DMS79 (cell line): ENCODE measurements at places on chromosomes 4 and X.

DNA sequence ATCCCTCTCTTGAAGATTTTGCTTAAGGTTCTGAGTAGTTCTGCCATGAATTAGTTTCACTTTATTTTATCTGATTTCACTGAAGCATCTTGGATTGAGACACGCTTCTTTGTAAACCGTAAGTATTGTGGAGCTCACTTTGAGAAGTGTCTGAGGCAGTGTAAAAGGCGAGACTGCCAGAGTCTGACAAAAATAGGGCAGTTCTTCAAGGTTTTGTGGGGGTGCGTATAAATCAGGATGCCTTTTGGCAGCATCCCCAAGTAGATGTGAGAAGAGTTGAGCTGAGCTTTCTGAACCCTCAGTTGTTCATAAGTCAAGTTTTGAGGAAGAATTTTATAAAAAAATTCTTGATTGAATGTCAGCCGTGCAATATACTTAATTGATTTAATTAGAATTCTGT is 76.3 kb downstream of the RBPJ start:
- no peak for DNase-seq

DNA sequence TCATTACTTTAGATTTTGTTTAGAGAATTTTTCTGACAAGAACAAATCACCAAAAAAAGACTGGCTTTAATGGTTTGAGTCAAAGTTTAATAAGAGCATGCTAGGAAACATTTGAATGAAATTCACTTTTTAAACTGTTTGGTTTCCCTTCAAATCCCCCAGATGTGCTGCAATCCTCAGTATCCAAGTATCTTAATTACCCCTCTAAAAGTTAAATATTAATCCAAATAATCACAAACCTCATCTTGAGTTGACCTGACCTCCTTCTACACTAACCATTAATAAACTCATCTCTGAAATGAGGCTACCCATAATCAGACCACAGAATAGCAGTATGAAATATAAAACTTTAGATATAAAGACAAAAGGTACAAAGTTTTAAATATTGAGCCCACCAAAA is 10.1 kb downstream of the DHX15 start:
- no peak for DNase-seq

- no peak for DNase-seq
Observed at GRCh38 chrX:9966775-9967408, at the start of gene CLDN34. TSS of gene CLDN34 (plus strand) at chrX:9967358. CDS start at chrX:9967358, 0 bp downstream.

DNA sequence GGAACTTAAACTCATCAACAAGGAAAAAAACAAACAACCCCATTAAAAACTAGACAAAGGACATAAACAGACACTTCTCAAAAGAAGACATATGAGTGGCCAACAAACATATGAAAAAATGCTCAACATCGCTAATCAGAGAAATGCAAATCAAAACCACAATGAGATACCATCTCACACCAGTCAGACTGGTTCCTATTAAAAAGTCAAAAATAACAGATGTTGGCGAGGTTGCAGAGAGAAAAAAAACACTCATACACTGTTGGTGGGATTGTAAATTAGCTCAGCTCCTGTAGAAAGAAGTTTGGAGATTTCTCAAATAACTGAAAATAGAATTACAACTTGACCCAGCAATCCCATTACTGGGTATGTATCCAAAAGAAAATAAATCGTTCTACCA is 28.7 kb downstream of the APLN start:
- DNase-seq: no peak

GRCh38 chrX:8304668-8305067 is 133.6 kb upstream of the VCX2 start:
- no peak for DNase-seq

DNA sequence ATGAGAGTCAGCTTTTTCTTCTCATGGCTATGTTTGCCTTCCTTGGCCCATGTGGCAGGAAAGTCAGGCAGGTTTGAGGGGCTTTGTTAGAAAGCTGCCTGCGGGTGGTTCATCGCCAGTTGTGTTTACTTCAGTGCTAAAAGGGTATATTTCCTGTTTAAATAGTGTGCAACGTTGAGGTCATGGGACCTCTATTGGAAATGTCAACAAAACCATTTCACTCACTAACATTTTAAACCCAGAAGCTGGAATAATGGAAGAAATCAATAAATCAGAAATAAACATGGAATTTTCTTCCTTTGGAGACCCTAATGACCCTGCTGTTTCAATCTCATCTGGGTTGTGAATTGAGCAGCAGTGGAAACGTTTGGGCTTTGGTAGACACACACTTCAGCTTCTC is 185.8 kb downstream of the ANKRD50 start:
- DNase-seq: no peak

DNA sequence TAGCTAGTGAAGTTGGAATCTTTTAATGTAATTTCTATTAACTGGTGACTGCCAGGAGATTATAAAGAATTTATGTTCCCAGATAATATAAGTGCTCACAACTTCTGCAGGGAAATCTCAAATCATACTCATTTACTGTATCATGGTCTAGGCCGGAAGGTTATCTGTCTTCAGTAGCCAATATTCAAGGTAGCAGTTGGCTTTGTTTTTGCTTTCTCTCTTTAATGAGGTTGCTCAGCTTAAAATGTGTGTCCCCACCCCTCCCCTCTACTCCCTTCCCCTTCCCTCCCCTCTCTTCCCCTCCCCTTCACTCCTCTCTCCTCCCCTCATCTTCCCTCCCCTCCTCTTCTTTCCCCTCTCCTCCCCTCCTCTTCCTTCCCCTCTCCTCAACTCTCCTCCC is 117.6 kb downstream of the HPGD start:
- no peak for DNase-seq

DNA sequence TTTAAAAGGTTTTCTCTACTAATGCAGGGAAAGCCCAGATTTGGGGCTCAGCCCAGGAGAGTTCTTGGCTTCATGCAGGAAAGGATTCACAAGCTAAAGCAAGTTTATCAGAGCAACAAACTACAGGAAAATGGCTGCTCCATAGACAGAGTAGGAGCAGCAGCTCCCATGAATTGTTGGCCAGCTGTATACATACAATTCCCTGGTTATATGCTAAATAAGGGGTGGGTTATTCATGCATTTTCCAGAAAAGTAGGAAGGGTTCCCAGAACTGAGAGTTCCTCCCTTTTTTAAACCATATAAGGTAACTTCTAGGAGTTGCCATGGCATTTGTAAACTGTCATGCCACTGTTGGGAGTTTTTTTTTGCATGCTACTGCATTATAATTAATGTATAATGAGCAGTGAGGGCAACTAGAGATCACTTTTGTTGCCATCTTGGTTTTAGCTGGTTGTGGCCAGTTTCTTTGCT is 2.6 kb downstream of the C4orf33 start:
- no peak for DNase-seq

GRCh38 chr4:164081801-164082200 is 587.3 kb downstream of the TMA16 start:
- DNase-seq: no peak

DNA sequence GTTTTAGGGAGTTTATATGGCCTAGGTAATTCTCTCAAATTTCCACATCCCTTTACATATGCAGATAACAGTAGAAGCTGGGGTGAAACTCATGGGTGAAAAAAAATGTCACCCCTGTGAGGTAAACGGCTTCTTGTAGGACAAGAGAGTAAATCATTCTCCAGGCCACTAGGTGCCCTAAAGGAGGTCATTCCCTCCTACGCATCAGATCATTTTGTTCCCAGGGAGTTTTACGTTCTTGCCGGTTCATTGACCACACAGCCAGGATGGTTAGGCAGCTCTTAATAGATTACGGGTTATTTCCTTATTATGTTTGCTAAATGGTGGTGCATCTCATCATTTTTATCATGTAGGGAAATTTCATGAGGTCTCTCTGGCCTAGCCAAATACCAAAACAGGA is 225.8 kb upstream of the NOCT start:
- DNase-seq: no peak

GRCh38 chrX:155052738-155053498 is 18.0 kb downstream of the CMC4 start:
- no peak for DNase-seq

- no peak for DNase-seq
Observed at GRCh38 chr4:168540503-168541265, 43.8 kb downstream of the PALLD start.

- DNase-seq: no peak
Observed at GRCh38 chr4:39613093-39613656, 25.5 kb downstream of the SMIM14 start.

GRCh38 chrX:115378471-115378870 is 89.0 kb downstream of the LUZP4 start:
- DNase-seq: no peak

DNA sequence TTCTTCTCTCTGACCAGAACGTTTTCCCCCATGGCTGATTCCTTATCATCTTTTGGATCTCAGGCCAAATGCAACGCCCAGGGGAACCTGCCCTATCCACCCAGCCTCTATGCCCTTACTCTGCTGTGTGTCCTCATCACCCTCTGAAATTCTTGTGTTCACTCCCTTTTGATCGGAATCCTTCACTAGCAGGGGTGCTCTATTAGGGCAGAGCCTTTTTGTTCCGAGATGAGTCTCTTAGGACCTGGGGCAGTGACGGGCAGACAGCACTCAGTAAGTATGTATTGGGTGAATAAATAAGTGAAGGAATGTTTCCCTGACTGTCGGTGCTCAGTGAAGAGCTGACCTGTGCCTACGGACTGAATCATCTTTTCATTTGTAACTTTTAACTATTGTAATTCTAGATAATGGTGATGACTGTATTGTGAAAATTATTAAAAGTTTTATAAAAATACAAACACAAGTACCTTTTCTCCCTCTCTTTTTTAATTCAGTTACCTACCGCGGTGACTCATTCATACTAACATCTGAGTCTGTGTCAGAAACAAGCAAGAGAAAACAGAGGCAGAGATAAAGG is 4.8 kb upstream of the TENM3 start:
- DNase-seq: no peak

DNA sequence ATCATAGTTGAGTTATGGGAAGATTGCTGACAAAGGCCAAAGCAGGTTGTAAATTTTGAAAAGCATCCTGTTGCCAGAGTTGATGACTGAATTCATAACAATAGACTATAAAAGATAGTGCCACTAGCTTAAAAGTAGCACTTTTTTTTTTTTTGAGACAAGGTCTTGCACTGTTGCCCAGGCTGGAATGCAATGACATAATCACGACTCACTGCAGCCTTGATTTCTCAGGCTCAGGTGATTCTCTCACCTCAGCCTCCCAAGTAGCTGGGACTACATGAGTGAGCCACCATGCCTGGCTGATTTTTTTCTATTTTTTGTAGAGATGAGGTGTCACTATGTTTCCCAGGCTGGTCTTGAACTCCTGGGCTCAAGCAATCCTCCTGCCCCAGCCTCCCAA is 122.7 kb downstream of the SPOCK3 start:
- no peak for DNase-seq

DNA sequence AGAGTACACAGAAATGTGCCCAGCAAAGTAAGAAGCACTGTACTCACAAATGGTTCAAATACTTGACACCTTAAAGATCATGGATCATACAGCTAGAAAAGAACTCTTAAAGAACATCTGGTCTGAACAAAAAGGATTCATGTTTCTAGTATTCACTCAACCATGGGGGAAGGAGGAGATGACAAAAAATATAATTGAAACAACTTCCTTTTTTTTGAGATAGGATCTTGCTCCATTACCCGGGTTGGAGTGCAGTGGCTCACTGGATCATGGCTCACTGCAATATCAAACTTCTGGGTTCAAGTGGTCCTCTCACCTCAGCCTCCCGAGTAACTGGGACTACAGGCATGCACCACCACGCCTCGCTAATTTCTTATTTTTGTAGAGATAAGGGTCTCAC is 6.0 kb downstream of the DHX15 start:
- DNase-seq: no peak

GRCh38 chr4:3802571-3803474 is 36.6 kb downstream of the ADRA2C start:
- DNase-seq: no peak

DNA sequence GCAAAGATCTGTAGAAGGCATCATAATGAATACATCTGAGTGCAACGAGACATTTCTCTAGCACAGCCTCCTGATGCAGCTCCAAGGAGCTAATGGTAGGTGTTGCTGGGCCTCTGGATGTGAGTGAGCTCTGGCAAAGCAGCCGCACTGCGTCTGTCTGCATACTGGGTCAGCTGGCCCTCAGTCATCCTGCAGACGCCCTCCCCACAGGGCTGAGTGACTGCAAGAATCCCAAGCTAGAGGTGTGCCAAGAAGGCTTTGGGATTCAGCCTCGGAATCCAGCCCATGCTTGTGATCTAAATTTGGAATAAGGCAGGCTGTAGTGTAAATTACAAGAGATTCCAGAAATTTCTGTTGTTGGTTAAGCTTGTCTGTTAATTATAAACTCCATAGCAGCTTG is 18.5 kb downstream of the HERC3 start:
- no peak for DNase-seq

- DNase-seq: no peak
Observed at GRCh38 chrX:103651151-103651773, 22.5 kb downstream of the TCEAL1 start.

- no peak for DNase-seq
Observed at GRCh38 chr4:102598762-102599374, 97.7 kb downstream of the NFKB1 start.

- DNase-seq: no peak
Observed at GRCh38 chrX:68511255-68511654, 12.4 kb downstream of the YIPF6 start.

DNA sequence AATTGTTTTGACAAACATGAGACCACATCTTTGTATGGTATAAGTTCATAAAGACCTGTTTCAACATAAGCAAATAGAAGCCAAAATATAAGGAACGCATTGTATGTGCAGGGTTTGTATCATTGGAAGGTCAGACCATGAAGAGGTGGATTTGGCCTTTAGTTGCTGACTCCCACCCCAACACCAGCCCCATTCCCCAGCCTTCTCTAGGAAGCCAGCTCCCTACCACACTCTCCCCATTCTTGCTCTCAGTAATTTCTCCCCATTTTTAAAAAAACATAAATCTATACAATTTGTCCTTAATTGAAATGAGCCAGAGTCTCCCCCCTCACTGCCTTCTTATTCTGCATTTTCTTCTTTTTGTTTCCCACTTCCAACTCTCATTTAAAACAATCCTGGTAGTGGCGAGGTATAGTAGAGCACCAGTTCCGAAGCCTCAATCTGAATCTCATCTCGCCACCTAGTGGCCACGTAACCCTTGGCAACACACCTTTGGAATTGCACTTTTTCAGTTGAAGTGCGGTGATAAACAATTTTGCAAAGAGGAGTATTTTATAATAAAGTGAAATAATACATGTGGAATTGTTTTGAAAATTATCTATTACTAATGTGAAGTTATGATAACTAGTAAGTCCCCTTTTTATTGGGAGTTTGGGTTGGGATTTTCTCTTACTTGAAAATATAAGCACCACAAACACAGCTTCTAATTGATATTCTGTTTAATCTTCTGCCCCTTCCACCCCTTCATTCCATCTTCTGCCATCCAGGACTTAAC is 126.6 kb downstream of the ASB9 start:
- DNase-seq: no peak
